T-cell (primary cell): ENCODE measurements at places on chromosomes 3 and 15.

DNA sequence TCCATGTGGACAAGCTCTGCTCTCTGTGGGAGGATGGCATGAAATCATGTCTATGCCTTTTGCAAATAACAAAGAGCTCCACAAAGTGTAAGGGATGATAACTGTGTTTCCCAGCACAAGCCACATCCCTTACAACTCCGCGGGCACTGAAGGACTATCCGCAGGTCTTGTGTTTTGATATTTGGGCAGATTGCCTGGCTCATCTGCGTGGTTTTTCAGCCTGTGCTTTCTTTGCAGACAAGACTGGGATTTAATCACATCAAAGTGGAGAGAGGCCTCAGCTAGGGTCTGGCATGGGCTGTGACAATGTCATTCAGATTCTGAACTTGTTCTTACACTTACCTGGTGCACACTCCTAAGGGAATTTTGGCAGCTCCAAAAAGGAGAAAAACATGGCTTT lies 30.2 kb upstream of the CA12 start:
- no peak for DNase-seq

- no peak for DNase-seq
Observed at GRCh38 chr3:187125319-187126031, 13.8 kb downstream of the RPL39L start.

GRCh38 chr3:194279701-194280360 lies 71.3 kb downstream of the CPN2 start:
- no peak for DNase-seq

DNA sequence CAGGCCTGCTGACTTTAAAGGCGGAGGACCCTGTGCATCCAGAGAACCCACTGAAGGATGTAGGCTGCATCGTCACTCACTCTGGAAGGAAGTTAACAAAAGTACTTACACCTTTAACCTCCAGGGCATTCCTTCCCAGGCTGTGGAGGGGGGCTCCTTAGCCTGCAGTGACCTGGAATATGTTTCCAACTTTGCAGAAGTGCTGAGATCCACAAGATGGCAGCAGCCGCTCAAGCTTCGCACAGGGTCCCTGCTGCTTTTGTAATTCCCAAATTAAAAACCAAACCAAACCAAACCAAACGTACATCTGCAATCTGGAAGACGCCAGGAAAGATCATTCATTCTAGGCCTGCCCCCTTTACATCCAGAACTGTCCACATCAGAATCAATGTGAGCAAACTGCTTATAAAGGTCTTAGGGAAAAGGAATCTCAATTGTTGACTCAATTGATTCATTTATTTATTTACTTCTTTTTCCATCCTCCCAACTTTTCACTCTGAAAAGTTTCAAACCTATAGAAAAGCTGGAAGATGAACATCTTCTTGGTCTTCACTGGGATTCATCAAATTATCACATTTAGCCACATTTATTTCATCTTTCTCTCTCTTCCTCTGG lies 70.5 kb upstream of the KLHL25 start:
- DNase-seq = no peak

DNA sequence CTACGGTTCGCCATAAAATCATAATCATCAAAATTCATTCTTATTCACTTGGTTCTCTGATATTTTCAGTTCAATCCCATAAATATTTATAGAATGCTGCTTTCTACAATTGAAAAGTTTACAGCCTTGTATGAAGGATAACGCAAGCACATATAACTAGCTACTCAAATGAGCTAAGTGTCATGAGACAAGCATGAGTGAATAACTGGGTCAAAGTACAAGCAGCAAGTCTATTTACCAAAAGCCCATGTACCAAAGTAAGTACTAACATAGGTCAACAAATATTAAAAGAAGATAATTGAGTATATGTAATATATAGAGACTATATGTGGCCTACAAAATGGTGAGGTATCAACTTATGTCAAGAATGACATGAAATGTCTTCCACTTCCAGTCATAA lies 596.6 kb downstream of the GBE1 start:
- DNase-seq = no peak

GRCh38 chr3:38039899-38040261 lies 872 bp downstream of the DLEC1 start:
- DNase-seq = peak; percentile 39

DNA sequence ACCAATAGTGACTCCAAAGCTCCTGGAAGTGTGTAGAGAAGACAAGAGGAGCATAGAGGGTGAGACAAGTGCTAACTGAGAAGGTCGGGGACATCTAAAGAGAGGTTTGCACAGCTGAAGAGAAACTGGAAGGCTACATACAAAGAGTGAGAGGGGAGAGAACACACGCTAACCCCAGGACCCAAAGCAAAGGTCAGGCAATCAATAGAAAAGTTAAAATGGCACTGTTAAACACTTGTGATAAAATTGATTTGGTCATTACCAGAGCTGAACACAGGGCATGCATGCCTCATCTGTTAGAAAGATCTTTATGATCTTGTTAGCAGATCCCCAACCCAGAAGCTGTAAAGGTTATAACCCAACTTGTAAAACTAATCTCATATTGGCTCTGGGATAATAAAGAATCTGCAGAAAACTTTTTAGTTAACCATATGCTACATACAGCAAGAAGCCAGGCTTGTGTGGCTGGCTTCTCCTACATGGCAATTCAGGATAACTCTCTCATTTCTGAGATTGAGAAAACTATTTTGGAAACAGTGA lies 212.6 kb upstream of the ICE2 start:
- DNase-seq = no peak
